HAP-1 (cell line): ENCODE measurements at places on chromosomes 7 and 10.

GRCh38 chr7:50069613-50070012, 23.4 kb downstream of the ZPBP start:
- no peak for DNase-seq

DNA sequence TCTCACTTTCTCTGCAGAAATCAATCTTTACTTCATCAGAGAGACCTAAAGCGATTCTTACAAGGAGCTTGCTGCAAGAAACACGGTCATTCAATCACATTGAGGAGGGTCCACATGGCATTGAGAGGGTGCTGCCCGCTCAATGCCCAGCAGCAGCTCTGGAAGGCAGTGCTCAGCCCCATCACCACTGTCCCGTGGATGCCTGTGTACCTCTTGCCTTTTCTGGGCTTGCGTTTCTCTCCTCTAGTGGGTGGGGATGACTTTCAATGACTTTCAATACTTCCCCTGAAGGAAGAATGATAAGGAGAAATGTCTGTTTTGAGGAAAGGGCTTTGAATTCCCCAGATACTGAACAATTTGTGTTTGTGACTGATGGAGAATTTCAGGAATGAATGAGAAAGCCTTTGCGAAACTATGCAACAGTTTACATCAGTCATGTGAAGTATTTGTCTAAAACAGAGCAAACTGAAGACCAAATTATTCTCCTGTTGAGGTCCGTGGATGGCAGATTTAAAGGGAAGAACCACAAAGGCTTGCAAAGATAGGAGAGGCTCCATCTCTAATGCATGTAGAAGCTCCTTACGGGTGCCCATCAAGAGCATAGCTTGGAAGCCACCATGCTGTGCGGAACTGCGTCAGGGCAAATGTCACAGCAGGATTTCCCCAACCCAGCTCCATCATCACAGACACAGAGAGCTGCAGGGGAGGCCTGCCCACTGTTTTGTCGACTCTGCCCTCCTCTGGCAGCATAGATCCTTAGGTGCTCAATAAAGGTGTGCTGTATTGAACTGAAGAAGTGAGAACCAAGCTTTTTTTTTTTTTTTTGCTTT, 6.6 kb upstream of the ZNF22 start:
- no peak for DNase-seq

GRCh38 chr10:78288663-78289062, 255.0 kb downstream of the RPS24 start:
- no peak for DNase-seq

- DNase-seq, result no peak
Observed at GRCh38 chr7:114531326-114531725, 116.7 kb downstream of the FOXP2 start.

- no peak for DNase-seq
Observed at GRCh38 chr10:28127881-28128280, 129.0 kb upstream of the ODAD2 start.

- DNase-seq, result no peak
Observed at GRCh38 chr10:78954689-78955088, 114.1 kb upstream of the ZMIZ1 start.

GRCh38 chr10:3780021-3780770, 4.8 kb downstream of the KLF6 start:
- no peak for DNase-seq

DNA sequence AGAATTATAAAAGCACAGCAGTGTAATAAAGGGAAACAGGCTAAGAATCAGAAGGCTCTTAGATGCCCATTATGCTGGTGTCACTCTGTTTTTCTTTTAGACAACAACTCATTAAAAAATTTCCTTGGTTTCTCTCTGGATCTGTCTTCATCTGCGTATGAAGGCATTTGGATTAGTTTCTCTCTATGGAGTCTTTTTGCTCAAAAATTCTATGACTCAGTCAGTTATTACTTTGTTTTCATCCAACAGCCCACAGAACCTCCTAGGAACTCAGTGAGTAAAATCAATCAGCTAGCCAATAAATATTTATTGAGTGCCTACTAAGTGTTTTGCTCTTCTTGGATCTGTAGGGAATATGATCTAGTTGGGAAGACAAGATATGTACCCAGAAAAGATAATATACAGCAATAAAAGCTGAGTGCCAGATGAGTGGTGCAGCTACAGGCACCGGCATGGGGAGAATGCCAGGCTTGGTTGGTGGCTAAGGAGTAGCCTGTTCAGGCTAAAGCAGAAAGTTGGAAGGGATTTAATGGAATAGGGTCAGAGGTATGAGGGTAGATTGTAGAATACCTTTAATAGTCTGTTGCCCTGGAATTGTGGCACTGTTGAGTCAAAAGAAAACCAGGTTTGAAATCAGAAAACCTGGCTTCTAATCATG, 156.2 kb downstream of the LRRC4 start:
- no peak for DNase-seq

DNA sequence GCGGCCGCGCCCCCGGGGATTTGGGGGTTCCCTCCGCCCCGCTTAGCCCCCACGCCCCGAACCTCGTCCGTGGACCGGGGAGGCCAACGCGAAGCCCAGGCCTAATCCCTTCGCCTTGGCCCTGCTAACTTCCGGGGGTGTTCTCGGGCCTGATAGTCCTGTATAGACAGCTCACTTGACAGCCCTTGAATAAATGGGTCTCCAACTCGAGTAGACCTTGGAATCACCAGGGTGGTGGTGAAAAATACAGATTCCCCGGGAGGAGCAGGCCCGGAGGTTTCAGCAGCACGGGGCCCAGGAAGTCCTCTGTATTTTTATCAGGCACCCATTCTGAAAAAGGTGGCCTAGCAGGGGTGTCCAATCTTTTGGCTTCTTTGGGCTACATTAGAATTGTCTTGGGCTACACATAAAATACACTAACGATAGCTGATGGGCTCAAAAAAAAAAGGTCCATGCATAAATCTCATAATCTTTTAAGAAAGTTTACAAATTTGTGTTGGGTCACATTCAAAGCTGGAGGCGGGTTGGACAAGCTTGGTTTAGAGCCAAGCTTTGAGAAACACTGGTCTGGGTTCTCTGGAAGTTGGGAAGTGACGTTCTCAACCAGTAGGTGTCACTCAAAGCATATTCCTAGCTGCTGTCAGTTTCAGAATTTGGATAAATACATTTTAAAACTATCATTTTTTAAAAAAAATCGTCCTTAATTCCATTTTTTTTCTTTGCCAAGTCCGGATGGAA, 221.7 kb downstream of the PHTF2 start:
- peak; percentile 78 for DNase-seq

DNA sequence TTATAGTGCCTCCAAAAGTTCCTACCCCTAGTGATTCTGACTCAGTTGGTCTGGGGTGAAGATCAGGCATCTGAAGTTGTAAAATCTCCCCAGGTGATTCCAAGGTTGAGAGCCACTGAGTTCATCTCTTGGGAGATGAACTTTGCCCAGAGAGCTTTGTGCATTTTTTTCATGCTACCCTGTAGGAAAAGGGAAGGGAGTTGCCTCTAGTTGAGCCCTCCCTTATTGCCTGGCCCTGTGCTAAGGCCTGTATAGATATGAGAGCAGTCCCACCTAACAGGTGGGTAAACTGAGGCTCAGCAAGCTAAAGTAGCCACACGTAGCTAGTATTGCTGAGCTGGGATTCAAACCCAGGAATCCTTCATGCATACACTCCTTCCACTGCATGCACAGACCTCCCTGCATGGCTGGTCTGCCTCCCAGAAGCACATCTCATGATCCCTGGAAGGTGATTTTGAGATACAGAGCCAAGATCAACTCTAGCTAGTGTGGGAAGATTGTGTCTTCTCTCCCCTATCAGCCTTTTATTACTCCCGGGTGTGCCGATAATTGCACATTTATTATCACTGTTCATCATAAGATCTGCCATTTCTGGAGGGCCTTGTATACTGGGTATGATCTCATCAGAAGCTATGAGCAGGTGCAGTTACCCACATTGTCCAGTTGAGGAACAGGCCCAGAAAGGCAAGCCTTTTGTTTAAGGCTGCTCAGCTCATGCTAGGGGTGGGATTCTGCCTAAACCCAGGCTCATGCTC, 47.0 kb downstream of the TBATA start:
- no peak for DNase-seq

- no peak for DNase-seq
Observed at GRCh38 chr7:13107291-13107690, 419.9 kb downstream of the ARL4A start.

- no peak for DNase-seq
Observed at GRCh38 chr7:142808802-142809583, 38.2 kb downstream of the PRSS2 start.
